NCI-H1417 (cell line): ENCODE measurements at places on chromosomes 6 and 20.

- peak; percentile 63 for DNase-seq
Measured at GRCh38 chr20:35992713-35993335, 24.4 kb downstream of the CNBD2 start.

- DNase-seq, result no peak
Measured at GRCh38 chr20:59961423-59961822, 3.2 kb downstream of the CDH26 start.

DNA sequence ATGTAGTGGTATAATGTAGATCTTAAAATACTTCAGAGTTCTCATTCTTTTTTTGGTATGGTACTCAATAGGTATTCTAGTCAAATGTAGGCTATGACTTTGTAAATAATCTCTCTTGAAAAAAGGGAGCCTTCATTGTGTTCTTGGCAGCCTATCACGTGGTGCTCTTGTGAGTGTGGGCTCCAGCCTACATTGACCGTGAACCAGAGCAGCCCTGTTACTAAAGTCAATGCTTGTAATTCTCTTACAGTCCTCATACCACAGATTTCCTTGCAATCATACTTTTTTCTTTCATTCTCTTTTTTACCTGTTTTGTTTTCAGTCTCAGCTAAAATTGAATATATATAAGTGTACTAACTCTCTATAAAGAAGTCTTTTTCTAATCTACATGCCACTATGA lies 31.1 kb downstream of the ARID1B start:
- no peak for DNase-seq

DNA sequence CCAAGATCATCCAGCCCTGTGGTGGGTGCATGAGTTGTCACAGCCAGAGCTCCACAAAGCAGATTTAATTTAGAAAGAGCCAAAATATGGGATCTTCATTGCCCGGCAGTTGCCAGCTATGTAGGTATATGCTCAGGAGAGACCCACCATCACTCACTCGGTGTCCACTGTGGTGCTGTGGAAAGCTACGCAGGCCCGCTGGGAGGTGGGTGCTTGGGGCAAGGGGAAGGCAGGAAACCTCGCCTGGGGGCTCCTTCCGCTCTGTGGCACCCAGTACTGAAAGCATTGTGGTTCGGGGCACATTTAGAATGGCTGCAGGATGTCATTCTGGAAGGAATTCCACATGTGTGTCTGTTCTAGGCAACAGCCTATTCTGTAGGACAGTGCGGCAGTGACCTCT lies 259.9 kb downstream of the TAF4 start:
- no peak for DNase-seq

- no peak for DNase-seq
Measured at GRCh38 chr6:129859524-129859923, 1.6 kb downstream of the TMEM244 start.

GRCh38 chr20:52494244-52494643 lies 302.7 kb upstream of the ZFP64 start:
- no peak for DNase-seq
